ENCODE measurements at places on chromosomes 4 and X. TPM values are rescaled to one million over a fixed set of nuclear protein-coding genes. Genes with fewer than 3 reads are reported as not detected.

ELF4 gene
- 11.5 TPM for total RNA-seq

PARM1 gene
- not detected for total RNA-seq

UGT2A2 gene
- total RNA-seq = not detected

RGN gene
- total RNA-seq = 0.26 TPM

LANCL3 gene
- 0.26 TPM for total RNA-seq

GAB1 gene
- 10.8 TPM for total RNA-seq

RIPPLY1 gene
- 0.13 TPM for total RNA-seq

ARSJ gene
- total RNA-seq = 29.0 TPM

CLTRN gene
- total RNA-seq = 1.2 TPM

USP46 gene
- 17.2 TPM for total RNA-seq

STK32B gene
- total RNA-seq = under 0.01 TPM

IL21 gene
- not detected for total RNA-seq

ADAM29 gene
- total RNA-seq = not detected

SPANXA1 gene
- total RNA-seq = not detected

UGT2B7 gene
- 0.26 TPM for total RNA-seq

WDR13 gene
- 121 TPM for total RNA-seq

DCTD gene
- 102 TPM for total RNA-seq

CXCL8 gene
- 2.9 TPM for total RNA-seq

PNMA3 gene
- under 0.01 TPM for total RNA-seq

GAGE1 gene
- not detected for total RNA-seq

PRDM5 gene
- 9.0 TPM for total RNA-seq

SRPK3 gene
- under 0.01 TPM for total RNA-seq

BEX1 gene
- not detected for total RNA-seq

TMPRSS11B gene
- 0.79 TPM for total RNA-seq

GJB1 gene
- not detected for total RNA-seq

AWAT2 gene
- total RNA-seq = not detected

FAM133A gene
- not detected for total RNA-seq

MAPK10 gene
- 3.4 TPM for total RNA-seq

RAB39B gene
- 2.6 TPM for total RNA-seq

CXorf51B gene
- total RNA-seq = not detected

STOX2 gene
- 2.4 TPM for total RNA-seq

CSAG2 gene
- not detected for total RNA-seq

CYBB gene
- total RNA-seq = not detected

GYG2 gene
- under 0.01 TPM for total RNA-seq

ADH1B gene
- 0.26 TPM for total RNA-seq

PHOX2B gene
- not detected for total RNA-seq

GIMD1 gene
- total RNA-seq = not detected

Measured in bronchial epithelial cell (primary cell).